ENCODE measurements at places on chromosomes 3 and 15.
A peak's percentile ranks its signal among the peaks of the same experiment; 100 is the strongest.

GRCh38 chr15:60548101-60548500, 69.2 kb upstream of the ICE2 start:
- DNase-seq, result no peak

DNA sequence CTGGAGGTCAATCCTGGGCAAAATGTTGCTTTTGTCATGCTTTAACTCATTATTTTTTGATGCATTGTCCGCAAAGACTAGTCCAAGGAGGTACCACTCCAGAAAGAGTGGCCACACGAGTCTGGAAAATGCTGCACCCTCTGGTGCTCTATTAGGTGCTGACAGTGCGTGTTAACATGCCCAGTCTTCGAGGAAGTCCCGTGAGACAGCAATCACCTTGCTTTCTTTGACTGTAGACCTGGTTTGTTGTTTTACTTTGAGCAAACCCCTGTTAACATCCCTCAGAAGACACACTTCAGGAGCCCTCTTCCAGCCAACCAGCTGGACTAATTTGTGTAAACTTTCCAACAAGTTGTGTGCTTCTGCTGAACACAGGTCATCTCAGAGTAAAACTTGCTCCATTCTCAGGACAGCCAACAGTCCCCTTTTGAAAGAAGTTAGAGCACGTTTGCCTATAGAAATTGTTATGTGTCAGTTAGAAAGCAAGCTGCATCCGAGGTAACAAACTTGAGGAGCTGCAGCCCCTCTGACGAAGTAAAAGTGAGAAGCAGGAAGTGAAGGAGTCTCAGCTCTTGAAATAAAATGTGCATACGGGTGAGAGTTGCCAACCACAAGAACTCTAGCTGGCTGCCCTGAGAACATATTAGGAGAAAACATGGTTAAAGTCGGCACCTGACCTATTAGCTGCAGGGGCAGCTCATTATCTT, 205.0 kb downstream of the LPP start:
- no peak for DNase-seq

DNA sequence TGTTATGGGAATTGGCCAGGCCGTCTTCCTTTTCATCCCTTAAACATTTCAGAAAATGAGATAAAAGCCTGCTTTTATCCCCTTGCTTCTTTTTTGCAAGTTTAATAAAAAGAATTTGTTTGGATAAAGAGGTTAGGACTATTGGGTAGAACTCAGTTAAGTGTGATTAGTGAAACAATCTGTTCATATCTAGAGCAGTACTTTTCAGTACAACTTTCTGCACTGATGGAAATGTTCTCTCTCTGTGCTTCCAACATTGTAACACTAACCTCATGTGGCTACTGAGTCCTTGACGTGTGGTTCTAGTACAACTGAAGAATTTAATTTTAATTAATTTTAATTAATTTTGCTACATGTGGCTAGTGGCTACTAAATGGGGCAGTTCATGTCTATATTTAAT, 246.9 kb downstream of the UBE2E2 start:
- DNase-seq, result no peak

GRCh38 chr15:80526556-80527340, 122.6 kb downstream of the ARNT2 start:
- DNase-seq, result no peak

GRCh38 chr3:25536521-25537391, 108.7 kb downstream of the RARB start:
- DNase-seq, result no peak

- DNase-seq, result no peak
Measured at GRCh38 chr3:8456412-8456811, 45.2 kb upstream of the LMCD1 start.

- no peak for DNase-seq
Measured at GRCh38 chr3:53581671-53582070, 87.3 kb downstream of the CACNA1D start.

- DNase-seq, result no peak
Measured at GRCh38 chr3:165210132-165210531, 13.9 kb upstream of the SLITRK3 start.

GRCh38 chr3:156558389-156558788, 3.5 kb upstream of the SSR3 start:
- no peak for DNase-seq

- DNase-seq, result no peak
Measured at GRCh38 chr3:4994823-4995499, 15.7 kb downstream of the BHLHE40 start.

DNA sequence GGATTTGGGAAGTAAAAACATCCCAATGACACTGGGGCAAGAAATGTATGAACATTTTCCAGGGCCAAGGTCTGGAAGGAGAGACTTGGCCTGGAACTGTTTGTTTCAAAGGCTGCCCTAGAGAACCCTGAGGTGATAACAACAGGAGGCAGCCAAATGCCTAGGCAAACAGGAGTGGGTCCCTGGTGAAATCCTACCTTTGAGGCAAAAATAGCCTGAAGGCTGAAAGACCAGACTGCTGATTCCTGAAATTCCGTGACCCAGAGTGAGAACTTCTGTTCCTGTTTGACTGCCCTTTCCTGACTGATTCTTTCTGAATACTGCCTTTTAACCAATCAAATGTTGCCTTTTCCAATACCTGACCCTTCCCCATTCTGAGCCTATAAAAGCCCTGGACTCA, 196.4 kb downstream of the NSUN3 start:
- no peak for DNase-seq

DNA sequence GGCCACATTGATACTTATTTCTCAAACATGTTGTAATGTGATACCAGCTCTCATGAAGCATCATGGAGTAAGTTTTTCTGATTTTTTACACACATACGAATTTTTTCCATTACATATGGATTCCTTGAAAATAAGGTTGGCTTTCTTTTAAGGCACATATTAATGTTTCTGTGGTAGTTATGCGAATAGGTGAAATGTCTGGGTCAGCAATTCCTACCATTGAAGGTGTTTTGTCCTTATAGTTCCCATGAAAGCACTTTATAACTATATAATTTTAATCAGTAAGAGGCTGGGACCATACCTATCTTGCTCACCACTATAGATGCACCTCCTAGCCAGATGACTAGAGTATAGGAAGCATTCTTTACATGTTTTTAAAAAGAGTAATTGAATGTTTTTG, 33.0 kb downstream of the PHLDB2 start:
- no peak for DNase-seq

GRCh38 chr15:46956456-46956855, 760.8 kb upstream of the SEMA6D start:
- peak; percentile 76 for DNase-seq

DNA sequence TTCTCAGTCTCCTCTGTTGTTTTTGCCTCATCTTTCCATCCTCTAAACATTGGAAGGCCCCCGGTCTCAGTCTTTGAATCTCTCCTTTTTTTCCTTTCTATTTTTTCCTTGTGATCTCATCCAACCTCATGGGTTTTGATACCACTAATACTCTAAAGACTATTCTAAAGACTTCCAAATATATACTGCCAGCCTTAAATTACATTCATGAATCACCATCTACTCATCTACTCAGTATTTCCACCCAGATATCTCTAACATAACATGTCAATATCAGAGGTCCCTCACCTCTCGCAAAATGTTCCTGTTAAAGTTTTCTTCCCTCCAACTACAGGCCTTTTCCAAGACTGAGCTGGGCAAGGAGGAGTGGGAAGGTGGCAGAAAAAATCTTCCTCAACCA, 282.5 kb upstream of the TTC14 start:
- DNase-seq, result no peak

- DNase-seq, result no peak
Measured at GRCh38 chr3:113773381-113773780, 26.5 kb downstream of the ATP6V1A start.

GRCh38 chr3:195895861-195896360, 12.4 kb downstream of the TNK2 start:
- DNase-seq, result no peak

DNA sequence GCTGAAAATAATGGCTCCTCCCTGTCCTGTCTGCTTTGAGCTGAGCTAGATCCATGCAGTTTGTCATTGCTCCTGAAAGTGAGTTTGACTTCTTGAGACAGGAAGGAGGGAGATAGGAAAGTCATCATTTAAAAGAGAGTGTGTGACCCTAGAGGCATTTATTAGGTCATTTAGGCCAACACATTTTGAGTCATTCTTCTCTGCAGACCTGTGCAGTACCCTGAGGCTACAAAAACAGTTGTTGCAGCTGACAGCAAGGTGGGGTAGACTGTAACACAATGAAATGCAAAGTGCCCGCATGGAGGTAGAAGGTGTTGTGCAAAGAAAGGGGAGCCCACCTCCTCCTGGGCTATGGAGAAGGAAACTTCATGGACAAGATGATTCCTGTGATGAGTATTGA, 102.8 kb upstream of the PFN2 start:
- no peak for DNase-seq

DNA sequence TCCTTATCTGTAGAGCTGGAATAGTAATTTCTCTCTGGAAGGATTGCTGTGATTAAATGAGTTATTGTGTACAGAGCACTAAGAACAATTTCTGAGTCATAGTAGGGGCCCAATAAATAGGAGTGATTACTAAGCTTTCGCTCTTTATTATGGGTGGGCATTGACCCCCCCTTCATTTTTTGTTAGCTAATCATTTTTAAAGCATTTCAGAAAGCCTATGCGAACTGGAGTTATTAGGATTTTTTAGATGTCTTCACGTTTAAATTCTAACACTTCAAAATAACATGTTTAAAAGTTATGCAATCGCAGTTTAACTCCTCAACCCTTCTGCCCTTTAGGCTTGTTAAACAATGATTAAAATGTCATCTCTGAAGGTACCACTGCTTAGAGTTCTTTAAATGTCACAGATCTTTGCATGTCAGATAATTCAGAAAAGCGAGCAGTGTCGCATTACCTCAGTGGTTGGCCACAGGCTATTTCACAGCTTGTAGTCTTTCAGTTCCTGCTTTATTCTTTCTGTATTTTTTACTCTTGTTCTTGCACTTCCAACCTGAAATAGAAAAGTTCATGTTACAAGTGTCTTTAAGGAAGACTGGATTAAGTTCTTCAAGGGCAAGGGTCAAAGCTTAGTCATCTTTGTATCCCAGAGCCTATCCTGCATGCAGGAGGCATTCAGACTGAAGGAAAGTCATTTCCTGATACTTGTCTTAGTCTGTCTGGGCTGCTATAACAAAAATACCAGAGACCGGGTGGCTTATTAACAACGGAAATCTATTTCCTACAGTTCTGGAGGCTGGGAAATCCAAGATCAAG, 102.9 kb downstream of the FNDC3B start:
- DNase-seq, result no peak

DNA sequence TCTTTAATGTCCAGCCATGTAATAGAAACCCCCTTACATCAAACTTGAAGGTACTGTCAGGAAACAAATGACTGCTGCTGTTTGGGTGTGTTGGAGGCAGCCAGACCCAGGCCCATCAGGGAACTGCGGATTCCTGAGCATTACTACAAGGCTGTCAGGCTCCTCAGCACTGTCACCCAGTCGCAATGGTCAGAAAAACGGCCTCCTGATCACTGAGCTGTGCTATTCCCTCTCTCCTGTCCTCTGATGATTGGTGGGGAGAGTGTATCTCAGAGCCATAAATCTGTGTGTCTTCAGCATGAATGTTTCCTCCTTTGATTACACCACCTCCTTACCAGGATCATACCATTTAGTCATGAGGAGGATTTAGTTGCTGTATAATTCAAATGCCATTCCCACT, 135.2 kb upstream of the GADL1 start:
- DNase-seq, result no peak

GRCh38 chr3:117407317-117407716, 697.7 kb downstream of the TUSC7 start:
- DNase-seq, result no peak

- DNase-seq, result no peak
Measured at GRCh38 chr3:197498499-197499241, 57.1 kb downstream of the BDH1 start.

- DNase-seq, result no peak
Measured at GRCh38 chr3:70914862-70915261, 602.4 kb upstream of the MDFIC2 start.

DNA sequence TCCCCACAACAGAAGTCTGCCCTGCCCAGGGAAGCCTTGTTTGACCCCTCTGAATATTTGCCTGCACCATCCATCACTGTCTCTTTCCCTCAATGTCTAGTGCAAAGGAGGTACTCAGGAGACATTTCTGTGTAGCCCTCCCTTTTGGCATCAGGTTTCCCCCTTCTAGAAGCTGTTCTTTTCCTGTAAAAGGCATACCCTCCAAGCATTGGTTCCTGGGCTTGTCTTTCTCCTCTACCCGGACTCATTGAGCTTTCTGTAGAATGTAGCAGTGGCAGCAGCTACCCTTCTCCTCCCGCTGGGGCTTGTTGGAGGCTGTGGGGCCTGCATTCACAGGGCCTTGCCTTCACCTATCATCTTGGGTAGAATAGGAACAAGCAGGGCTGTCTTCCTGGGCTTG, 63.5 kb downstream of the CTDSPL start:
- DNase-seq, result no peak

Data from NCI-H446 treated with DMSO at 0.1 percent for 48 hours (cell line).